Activated CD4-positive, alpha-beta memory T cell treated with anti-CD3 and anti-CD28 coated beads, Interleukin-2, amount 10 ng/mL, durations not matched to agents 7 days and 5 days (primary cell): ENCODE measurements at places on chromosomes 16 and 17. TPM values are rescaled to one million over a fixed set of nuclear protein-coding genes. Genes with fewer than 3 reads are reported as not detected.

CETP gene
- total RNA-seq = not detected

CDH16 gene
- not detected for total RNA-seq

TEDC2 gene
- 13.9 TPM for total RNA-seq

GRCh38 chr17:77435272-77436057 is 294.7 kb downstream of the SEC14L1 start:
- peaks cover 39% of the 10 kb centered on the region for H3K36me3 ChIP-seq
- no peaks in the 10 kb centered on the region for H3K27me3 ChIP-seq
- H3K27ac ChIP-seq = peak overlapping the region; percentile 61
- DNase-seq = no peak
- peak overlapping the region; percentile 55 for H3K4me3 ChIP-seq

- H3K36me3 ChIP-seq = peaks cover 67% of the 10 kb centered on the region
- H3K4me3 ChIP-seq = no peak overlapping the region
- no peak overlapping the region for H3K27ac ChIP-seq
- no peaks in the 10 kb centered on the region for H3K27me3 ChIP-seq
Observed at GRCh38 chr17:78179372-78179771, 7.5 kb downstream of the TK1 start.

DNA sequence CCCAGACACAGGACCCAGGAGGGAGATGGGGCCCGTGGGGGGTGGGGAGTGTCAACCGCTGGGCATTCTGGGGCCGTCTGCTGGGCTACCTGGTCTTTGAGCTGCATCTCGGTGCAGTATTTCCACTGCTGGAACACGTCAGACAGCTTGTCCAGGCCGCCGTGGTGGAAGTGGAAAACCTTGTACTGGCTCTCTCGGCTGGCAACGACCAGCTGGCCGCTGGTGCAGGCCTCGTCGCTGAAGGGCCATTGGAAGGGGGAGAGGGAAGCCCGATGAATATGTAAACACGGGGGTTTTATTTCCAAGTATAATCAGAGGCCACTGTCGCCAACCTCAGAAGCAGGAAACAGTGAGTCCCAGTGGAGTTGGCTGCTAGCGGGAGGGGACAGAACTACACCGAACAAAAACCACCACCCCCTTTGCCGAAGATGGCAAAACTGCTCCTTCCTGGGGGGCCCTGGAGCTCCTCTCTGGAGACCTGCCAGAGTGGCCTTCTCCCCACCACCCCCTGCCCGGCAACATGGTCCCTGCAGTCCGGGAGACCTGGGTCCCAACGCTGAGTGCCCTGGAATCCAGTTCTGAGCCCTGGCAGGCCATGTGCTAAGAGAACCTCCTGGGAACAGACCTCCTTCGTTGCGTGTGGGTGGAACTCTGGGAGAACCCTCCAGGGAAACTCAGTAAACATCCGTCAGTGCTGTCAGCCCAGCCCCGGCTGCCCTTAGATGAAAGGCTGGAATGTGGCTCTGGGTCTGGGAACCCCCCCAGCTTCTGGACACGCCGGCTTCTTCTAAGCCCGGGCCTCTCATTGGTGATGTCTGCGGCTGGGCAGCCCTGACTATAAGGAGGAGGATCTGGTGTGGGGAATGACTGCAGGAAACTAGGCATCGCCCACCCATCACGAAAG is 84.1 kb downstream of the TBC1D16 start:
- peaks cover 1% of the 10 kb centered on the region for H3K27me3 ChIP-seq
- DNase-seq = no peak
- H3K36me3 ChIP-seq = no peaks in the 10 kb centered on the region
- H3K4me3 ChIP-seq = no peak overlapping the region

DNA sequence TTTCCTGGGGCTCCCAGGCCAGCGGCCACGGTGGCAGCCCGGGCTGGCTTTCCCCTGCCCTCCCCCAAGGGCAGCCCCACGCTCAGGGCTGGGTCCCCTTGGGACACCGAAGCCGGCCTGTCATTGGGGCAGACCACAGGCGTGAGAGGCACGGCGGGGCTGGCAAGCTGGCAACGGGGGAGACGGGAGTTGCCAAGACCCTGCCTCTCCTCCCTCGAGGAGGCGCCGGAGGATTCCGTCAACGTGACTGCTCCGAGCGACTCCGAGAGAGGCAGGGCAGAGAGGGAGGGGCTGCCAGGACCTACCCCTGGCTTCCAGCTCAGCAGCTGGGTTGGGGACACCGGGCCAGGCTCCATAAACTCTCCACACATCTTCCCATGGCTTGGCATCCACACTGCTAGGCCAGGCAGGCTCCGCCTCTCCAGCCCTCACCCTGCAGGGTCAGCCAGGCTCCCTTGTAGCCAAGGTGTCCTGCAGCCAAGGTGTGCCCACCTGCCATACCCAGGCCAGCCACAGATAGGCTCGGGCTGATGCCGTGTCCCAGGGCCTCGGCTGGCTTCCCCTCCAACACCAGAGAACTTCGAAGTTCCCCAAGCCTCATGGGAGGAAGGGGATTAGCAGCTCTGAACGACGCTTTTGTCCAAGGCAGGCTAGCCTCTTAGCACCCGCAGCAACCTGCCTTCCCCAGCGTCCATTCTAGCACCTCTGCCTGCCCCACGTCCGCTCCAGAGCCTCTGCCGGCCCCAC is 25.5 kb downstream of the TIMM22 start:
- no peak overlapping the region for H3K4me3 ChIP-seq
- H3K4me1 ChIP-seq = no peaks in the 10 kb centered on the region
- H3K36me3 ChIP-seq = no peaks in the 10 kb centered on the region

GRCh38 chr17:50762177-50762576 is 5.1 kb downstream of the ANKRD40CL start:
- H3K4me3 ChIP-seq = no peak overlapping the region
- peaks cover 24% of the 10 kb centered on the region for H3K27me3 ChIP-seq
- no peak for DNase-seq
- H3K27ac ChIP-seq = no peak overlapping the region

- peak; percentile 28 for DNase-seq
- H3K4me3 ChIP-seq = peak overlapping the region; percentile 65
Observed at GRCh38 chr16:47037396-47037745, 63.9 kb upstream of the DNAJA2 start.

- no peak for DNase-seq
- peaks cover 15% of the 10 kb centered on the region for H3K27me3 ChIP-seq
- no peak overlapping the region for H3K4me3 ChIP-seq
- H3K4me1 ChIP-seq = no peaks in the 10 kb centered on the region
- H3K27ac ChIP-seq = no peak overlapping the region
Observed at GRCh38 chr16:70634861-70635260, 11.5 kb upstream of the IL34 start.

DNA sequence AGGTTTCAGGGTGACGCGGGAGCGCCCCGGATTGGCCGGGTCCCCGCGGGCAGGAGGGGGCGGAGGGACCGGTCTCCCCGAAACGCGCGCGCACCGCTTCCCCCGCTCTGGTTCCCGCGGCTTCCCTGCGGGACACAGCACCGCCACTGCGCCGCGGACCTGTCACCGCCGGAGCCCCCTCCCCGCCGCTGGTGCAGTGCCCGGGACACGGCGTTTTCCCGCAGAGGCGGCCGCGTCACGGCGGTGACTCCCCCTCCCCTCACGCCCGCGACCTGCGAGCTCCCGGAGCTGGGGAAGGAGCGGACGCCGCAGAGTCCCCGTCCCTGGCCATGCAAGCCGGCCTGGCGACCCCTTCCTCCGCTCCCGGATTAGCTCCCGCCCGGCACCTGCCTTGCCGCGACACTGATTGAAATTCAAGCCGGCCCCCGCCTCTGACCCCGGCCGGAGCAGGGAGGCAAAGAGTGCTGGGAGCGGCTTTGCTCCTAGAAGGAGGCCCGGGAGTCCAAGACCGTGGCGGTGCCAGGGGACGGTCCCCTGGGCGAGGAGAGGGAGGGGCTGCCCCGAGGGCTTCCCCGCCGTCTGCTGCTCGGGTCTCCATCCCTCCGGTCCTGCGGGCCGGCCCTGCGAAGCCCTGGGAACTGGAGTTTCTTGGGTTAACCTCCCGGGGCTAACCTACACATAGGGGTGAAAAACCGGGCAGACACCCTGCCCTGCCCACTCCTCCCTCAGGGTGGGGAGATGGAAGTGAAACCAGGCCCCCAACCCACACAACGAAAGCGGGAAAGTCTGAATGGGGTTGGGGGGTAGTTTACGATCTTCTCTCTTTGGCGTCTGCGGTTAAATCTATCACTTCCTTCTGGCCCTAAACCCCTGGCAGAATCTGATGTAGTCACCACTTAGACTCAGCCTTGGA is 1.0 kb downstream of the RHBDL3 start:
- no peaks in the 10 kb centered on the region for H3K36me3 ChIP-seq
- H3K27me3 ChIP-seq = peaks cover 77% of the 10 kb centered on the region
- peak; percentile 41 for DNase-seq
- no peak overlapping the region for H3K27ac ChIP-seq
- H3K4me3 ChIP-seq = peak overlapping the region; percentile 72

- H3K4me1 ChIP-seq = peaks cover 52% of the 10 kb centered on the region
- no peaks in the 10 kb centered on the region for H3K27me3 ChIP-seq
- H3K27ac ChIP-seq = peak overlapping the region; percentile 84
- H3K4me3 ChIP-seq = peak overlapping the region; percentile 4
- peak; percentile 79 for DNase-seq
- H3K36me3 ChIP-seq = peaks cover 7% of the 10 kb centered on the region
Observed at GRCh38 chr16:75097941-75098901, 18.4 kb downstream of the LDHD start.

- no peaks in the 10 kb centered on the region for H3K36me3 ChIP-seq
- no peaks in the 10 kb centered on the region for H3K4me1 ChIP-seq
- H3K4me3 ChIP-seq = no peak overlapping the region
- H3K27me3 ChIP-seq = no peaks in the 10 kb centered on the region
- no peak overlapping the region for H3K27ac ChIP-seq
Observed at GRCh38 chr16:72886346-72886974, 161.5 kb downstream of the ZFHX3 start.

GRCh38 chr17:40859536-40859935 is 7.5 kb downstream of the KRT12 start:
- peaks cover 2% of the 10 kb centered on the region for H3K4me1 ChIP-seq
- no peak overlapping the region for H3K27ac ChIP-seq
- no peak for DNase-seq
- H3K4me3 ChIP-seq = no peak overlapping the region

GRCh38 chr17:76458580-76459490 is 5.9 kb upstream of the UBE2O start:
- no peak overlapping the region for H3K4me3 ChIP-seq
- H3K27me3 ChIP-seq = peaks cover 7% of the 10 kb centered on the region
- no peak for DNase-seq
- no peaks in the 10 kb centered on the region for H3K36me3 ChIP-seq
- no peaks in the 10 kb centered on the region for H3K4me1 ChIP-seq

DNA sequence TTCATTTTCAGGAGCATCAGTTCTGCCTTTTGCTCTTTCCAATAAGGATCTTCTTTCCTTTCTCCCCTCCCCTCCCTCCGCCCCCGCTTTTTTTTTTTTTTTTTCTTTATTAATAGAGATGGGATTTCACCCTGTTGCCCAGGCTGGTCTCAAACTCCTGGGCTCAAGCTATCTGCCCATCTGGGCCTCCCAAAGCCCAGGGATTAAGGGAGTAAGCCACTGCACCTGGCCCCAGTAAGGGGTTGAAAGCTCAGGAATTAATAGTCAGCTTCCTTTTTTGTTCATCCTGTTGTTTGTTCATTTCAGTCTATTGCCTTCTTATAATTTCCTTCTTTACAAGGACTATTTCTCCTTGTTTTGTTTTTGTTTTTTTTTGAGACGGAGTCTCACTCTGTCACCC is 7.9 kb upstream of the C17orf58 start:
- no peak for DNase-seq
- H3K4me1 ChIP-seq = no peaks in the 10 kb centered on the region
- no peaks in the 10 kb centered on the region for H3K27me3 ChIP-seq
- no peak overlapping the region for H3K4me3 ChIP-seq
- no peaks in the 10 kb centered on the region for H3K36me3 ChIP-seq

DNA sequence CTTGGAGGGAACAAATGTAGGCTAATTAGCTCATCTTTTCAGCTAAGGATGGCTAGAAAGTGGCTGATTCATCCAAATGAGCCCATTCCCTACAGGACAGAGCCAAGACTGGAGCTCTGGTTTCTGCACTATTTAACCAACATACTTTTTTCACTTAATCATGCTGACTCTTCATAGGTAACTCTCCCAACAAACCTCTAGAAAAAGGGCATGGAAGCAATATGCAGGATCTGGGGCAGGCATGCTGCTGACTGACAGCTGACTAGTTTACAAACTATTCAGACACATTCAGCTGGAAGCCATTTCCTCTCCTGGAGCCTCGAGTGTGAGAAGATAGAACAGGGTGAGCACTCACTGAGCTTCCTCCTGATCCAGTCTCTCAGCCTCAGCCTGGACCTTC is 6.2 kb downstream of the BECN1 start:
- H3K4me1 ChIP-seq = peaks cover 22% of the 10 kb centered on the region
- no peaks in the 10 kb centered on the region for H3K27me3 ChIP-seq
- H3K27ac ChIP-seq = no peak overlapping the region
- H3K4me3 ChIP-seq = no peak overlapping the region
- H3K36me3 ChIP-seq = peaks cover 79% of the 10 kb centered on the region

- H3K4me1 ChIP-seq = peaks cover 30% of the 10 kb centered on the region
- no peaks in the 10 kb centered on the region for H3K36me3 ChIP-seq
- peak overlapping the region; percentile 90 for H3K27ac ChIP-seq
- H3K4me3 ChIP-seq = peak overlapping the region; percentile 84
- peak; percentile 31 for DNase-seq
- no peaks in the 10 kb centered on the region for H3K27me3 ChIP-seq
Observed at GRCh38 chr16:25030420-25031131, 15.4 kb upstream of the ARHGAP17 start.

- H3K4me3 ChIP-seq = peak overlapping the region; percentile 35
- DNase-seq = peak; percentile 75
- peaks cover 35% of the 10 kb centered on the region for H3K27me3 ChIP-seq
Observed at GRCh38 chr16:1331712-1332617, 1.5 kb upstream of the BAIAP3 start.

DNA sequence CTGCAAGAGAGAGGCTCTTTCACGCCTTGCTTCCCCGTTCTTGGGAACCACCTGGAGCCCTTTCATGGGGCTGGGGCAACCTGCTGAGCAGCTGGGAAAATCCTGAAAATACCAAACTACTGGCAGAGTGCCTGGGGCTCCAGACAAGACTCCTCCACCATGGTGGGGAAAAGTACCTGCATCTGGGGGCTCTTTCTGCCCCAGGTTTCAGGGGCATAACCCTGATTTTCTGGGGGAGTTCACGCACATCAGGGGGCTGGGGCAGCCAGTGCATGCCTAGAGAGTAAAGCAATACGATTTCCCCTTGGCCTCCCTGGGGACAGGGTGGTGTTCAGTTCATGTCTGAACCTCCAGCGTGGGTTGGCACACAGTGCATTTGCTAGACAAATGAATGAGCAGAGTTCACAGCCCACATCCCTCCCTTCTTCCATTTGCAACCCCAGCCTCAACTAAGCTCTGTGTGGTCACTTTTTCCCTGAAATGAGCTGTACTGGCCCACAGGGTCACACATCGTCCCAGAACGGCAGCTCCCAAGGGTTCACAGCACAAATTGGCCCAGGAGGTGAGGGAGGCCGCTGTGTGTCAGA is 5.2 kb upstream of the CDC42EP4 start:
- DNase-seq = no peak
- H3K27me3 ChIP-seq = no peaks in the 10 kb centered on the region
- H3K4me1 ChIP-seq = no peaks in the 10 kb centered on the region
- H3K4me3 ChIP-seq = no peak overlapping the region

GRCh38 chr17:40818343-40818732 is 4.1 kb downstream of the KRT10 start:
- peak overlapping the region; percentile 81 for H3K27ac ChIP-seq
- H3K4me1 ChIP-seq = peaks cover 37% of the 10 kb centered on the region
- peaks cover 11% of the 10 kb centered on the region for H3K27me3 ChIP-seq
- H3K4me3 ChIP-seq = peak overlapping the region; percentile 85
- peaks cover 24% of the 10 kb centered on the region for H3K36me3 ChIP-seq
